OCI-M1 (cell line): ENCODE measurements at places on chromosomes 6 and 20.

GRCh38 chr20:39822667-39823066, 860.5 kb downstream of the DHX35 start:
- DNase-seq, result no peak

DNA sequence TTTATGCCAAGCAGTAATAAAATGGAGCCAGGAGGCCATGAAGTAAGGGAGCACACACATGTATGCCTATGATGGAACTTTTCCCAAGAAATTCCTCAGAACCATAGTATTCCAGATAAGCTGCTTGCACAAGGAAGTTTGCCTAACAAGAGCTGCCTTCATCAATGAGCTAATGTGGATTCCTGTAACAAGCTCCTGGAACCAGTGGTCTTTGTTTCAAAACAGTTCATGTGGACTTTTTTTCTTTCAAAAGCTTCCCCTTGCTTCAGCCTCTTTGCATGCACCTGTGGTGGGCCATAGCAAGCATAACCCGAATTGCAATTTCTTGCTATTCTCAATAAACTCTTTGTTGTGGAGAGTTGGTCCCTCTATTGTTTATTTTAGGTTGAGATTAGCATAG, 359.6 kb downstream of the UTRN start:
- no peak for DNase-seq

DNA sequence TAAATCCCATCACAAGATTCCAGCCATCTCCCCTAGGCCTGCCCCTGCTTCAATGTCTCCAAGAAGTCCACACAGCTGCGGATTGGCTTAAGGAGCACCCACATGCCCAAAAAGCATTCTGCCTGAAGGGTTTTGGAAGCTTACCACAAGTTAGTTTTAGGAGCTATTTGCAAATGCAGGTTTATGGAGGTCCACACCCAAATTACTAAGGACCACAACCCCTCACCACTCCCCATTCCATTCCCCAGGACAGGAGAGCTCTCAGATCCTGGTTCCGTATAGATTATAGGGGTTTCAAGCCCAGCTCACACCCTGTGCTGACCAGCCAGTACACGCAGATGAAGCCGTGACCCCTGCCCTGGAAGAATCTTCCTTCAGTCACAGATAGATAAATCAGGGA, 24.3 kb upstream of the PXDC1 start:
- no peak for DNase-seq

DNA sequence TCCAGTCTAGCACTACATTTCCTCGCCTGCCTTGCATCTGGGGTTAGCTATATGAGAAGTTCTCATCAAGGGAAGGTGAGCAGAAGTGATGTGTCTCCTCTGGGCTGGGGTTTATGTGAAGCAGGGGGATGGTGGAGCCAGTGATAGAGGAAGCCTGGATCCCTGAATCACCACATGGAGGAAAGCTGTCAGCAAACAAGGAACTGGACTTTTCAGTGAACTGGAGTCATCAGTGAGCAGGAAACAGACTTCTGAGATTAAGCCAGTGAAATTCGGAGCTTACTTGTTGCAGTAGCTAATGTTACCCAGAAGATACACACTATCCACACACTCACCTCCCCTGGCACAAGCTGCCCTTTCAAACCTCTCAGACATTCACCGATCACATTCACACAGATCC, 13.4 kb upstream of the TOX2 start:
- peak; percentile 19 for DNase-seq

DNA sequence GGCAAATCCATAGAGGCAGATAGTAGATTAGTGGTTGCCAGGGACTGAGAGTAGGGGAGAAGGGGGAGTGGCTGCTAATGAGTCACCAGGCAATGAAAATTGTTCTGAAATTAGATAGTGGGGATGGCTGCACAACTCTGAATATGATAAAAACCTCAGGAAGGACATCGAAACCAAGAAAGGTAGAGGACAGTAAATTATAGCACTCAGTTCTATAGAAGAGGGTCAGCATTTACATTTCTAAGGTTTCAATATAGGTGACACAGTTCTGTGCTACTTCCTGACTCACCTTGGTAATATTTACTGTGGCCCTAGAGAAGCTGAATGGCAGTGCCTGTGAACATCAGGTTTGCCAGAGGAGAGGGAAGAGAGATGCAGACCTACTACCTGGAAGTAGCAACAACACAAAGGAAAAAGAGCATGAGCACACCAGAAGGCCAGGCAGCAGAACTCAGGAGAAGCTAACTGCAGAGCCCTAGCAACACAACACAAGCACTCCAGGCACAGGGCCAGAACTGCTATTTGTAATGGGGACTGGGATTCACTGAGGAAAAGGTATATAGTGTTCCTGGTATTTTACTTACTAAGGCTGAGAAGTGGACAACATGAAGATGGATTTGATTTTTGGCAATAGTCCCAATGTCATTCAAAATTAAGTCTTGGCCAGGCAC, 75.9 kb downstream of the PLCG1 start:
- DNase-seq, result peak; percentile 8

- peak; percentile 82 for DNase-seq
These were observed 97.2 kb downstream of the KIF16B start for GRCh38 chr20:16476032-16476431.

GRCh38 chr6:68967549-68968300, 332.6 kb downstream of the ADGRB3 start:
- DNase-seq, result peak; percentile 92

DNA sequence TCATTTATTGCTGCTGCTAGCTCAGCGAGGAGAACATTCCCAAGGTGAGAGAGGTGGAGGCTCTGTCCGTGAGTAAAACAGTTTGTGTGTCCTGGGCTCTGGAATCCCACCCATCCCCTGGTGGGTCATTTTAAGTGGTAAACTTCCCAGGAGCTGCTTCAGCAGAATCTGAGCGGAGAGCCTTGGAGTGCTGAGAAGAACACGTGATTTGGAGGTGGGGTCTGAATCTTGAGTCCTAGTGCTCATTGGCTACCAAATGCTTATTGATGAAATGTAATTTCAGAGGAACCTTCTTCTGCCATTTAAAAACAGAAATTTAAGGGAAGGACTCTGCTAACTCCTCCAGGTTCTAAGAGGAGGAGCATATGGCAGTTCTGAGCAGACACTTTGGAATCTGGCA, 132.4 kb downstream of the CDH26 start:
- DNase-seq, result no peak

DNA sequence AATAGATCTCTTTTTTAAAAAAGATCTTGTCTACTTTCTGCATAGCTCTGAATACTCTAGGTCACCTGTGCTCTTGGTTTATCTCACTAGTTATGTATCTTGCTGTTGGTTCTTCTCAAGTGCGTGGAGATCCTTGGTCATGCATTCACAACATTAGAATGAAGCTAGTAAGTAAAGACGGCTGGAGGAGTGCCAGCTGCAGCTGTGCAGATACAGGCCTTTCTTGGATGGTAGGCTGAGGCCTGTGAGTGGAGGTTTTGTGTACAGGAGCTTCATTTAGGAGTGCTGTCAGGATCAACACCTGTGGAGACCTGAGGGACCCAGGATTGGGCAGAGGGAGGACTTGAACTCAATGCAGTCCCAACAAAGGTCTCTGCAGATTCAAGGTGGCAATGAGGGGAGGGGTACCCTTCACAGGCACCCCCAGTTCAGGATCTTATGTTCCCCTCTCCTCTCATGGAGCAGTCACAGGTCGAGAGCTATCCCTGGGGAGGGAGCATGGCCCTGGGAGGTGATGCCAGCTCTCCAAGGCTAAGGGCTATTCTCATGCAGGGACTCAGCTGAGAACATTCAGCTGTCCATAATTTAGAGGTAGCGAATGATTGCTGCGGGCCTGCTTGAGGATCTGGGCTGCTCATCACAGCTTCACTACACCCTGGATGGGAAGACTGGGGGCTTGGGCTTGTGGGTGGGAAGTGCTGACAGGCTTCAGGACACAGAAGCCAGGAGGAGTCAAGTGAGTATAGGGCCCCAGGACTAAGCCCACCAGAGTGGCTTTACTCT, 98.9 kb upstream of the ENPP5 start:
- DNase-seq, result no peak

GRCh38 chr6:167402195-167402686, 77.4 kb downstream of the TTLL2 start:
- DNase-seq, result no peak

DNA sequence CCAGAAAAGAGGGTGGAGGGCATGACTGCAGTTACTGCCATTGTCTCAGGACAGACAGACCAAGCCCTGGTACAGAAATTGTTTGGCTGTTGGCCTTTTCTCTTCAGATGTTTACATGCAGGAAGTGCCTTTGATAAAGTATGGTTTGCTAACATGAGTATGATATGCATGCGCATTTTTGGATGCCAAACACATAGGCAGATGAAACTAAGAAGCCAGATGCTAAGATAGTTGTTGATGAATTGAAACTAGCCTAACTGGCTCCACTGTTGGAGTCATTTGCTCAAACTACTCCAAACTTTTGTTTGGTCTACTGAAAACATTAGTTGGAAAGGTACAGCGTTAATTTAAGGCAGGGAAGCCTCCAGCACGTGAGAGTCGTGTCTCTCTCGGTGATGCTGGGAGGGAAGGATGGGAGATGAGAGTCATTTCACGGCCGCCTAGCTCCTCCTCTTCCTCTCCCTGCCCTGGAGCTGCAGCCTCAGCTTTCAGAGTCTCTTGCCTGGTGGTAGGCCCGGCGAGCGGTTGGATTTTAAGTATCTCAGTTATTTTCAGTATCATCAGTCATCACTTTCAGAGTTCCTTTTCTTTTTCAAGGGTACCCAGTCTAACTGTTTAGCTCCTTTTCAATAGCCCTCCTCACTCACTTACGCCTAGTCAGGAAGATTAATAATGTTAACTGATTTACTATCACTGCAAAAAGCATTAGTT, 29.7 kb downstream of the RREB1 start:
- peak; percentile 85 for DNase-seq

DNA sequence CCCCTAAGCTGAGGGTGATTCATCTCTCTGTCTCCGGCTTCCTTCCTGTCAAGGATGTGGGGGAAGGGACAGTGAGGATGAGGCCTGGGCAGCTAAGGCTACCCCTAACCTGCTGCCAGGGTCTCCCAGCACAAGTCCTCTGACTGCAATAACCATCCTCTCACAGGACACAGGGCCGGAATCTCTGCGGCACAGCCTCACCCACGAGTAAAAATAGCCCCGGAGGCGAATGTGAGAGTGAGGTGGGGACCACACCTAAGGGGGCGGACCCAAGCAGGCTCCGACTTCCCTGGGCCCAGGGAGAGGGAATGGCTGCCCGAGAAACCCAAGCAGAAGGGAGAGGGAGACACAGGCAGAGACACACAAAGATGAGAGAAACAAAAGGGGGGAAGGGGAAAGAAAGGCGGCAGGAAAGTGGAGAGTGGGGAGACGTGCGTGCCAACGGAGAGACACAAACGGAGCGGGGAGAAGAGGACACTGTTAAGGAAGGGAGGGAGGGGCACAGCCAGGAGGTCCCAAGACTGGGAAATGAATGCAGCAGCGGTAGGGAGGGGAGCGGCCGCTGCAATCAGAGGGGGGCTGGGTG, 1.4 kb downstream of the CLIC1 start:
- DNase-seq, result peak; percentile 88

- peak; percentile 37 for DNase-seq
These were observed 176.5 kb downstream of the SLC16A10 start for GRCh38 chr6:111263837-111264236.

GRCh38 chr6:85354761-85355618, 94.9 kb upstream of the NT5E start:
- peak; percentile 90 for DNase-seq

DNA sequence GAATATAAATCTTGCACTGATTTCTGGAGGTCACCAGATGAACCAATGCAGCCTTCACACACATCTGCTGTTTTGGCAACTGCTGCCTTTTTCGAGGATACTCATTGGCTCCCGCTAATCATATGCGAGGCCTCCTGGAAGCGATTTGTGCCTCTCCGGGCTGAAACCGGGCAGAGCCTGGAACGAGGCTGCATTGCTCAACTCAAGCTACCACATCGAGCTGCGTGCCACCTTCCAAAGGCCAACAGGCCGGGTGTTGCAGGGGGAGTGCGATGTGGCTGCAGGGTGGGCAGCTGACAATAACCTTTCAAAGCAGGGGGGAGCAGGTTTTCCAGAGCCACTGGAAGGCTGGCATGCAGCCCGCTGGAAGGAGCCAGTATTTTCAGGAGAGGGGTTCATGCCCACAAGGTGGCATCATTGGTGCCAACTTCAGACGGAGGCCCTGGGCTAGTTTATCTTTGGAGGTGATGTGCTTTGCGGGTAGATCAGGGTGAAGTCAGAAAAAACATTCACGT, 122.6 kb upstream of the IFNGR1 start:
- peak; percentile 6 for DNase-seq
